Stimulated activated CD4-positive, alpha-beta T cell treated with anti-CD3 and anti-CD28 coated beads, Interleukin-15, amount 100 ng/mL, for 24 hours (primary cell): ENCODE measurements at places on chromosomes 7 and 10.

DNA sequence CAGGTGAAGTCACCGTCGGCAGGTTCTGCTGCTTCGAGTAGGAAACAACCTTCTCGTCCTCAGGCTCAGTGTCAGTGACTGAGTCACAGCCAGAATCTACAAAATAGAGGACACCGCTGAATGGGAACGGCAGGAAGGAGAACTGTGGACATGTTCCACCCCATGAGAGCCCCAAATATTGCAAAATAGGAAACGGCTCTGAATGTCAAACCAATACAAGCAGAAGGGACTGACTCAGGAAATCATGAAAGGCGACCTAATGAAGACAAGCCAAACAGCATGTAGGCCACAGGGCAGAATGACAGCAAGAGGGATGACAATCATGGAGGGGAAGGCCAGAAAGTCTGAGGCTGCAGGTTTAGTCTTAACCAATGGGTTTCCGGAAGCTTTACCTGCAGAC, 63.5 kb downstream of the PIK3AP1 start:
- no peak for DNase-seq

DNA sequence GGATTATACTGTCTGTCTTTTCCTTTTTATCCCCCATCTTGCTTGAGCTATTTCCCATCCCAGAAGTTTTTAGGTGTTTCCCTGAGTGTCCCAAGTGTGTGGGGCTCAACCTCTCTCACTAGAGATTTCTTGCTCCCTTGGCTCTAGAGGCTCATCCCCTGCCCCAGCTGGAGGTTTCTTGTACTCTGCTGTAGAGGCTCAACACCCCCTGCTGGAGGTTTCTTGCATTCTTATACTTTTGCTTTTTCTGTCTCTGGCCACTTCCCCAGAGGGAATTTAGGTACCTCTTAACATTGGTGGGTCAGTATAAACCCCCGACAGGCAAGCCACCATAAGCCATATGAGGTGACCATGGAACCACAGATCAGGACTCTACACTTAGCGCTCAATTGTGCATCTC, 114.2 kb upstream of the FAM3C start:
- DNase-seq: peak; percentile 17

DNA sequence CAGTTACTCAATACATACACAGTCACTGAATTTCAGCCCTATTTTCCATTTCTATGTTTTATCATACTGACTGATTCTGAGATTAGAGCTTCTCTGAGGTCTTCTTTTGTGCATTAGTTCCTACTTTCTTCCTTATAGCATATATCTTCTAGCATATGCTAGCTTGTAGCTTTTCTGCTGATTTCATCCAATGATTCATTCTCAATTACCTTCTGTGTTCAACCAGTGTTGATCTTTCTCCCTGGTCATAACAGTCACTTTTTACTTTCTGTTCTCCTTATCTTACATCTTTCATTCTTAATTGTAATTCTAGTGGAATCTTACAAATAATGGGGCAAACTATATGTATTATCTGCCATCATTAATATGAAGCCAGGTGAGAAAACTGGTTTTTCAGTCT, 159.5 kb upstream of the HGF start:
- DNase-seq: no peak

DNA sequence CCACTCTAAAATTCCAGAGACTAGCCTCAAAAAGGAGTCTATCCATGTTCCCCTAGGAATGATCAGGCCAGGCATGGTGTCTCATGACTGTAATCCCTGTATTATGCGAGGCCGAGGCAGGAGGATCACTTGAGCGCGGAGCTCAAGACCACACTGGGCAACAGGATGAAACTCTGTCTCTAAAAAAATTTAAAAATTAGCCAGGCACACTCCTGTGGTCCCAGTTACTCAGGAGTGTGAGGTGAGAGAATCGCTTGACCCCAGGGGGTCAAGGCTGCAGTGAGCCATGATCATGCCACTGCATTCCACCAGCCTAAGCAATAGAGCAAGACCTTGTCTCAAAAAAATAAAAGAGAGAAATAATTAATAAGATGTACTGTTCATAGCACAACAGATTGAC, 256.8 kb downstream of the KCND2 start:
- no peak for DNase-seq

- peak; percentile 9 for DNase-seq
Measured at GRCh38 chr7:27697861-27698430, 35.3 kb upstream of the HIBADH start.

DNA sequence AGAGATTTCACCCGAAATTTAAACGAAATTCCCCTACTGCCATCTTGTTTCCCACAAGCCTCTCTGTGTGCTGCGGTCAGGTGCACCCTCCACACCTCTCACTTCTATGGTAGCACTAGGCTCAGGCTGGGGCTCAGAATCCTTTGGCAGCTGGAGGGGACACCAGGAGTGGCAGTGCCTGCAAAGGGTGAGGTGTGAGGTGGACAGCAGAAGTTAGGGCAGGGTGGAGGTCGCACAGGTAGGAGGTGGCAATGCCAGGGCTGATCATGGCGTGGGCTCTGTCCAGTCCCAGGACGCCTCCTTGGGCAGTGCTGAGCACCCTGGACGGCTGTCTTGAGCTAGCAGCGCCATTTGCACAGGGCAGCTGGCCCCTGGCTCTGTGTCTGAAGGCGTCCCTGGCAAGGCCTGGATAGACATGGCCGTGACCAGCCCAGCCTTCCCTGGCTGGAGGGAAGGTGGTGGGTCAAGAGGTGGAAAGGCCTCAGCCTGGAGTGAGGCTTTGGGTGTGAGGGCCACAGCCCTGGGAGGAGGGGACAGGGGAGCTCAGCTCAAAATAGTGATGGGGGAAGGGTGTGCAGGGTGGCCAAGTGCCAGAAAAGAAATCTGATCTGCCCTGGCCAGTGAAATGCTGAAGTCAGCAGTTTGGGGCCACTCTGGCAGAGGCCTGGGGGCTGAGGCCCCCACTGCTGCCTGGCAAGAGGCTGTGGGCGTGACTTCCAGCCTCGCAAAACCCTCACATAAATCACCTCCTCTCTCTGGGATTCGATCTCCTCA, 40.0 kb downstream of the ZCCHC24 start:
- DNase-seq: no peak

- DNase-seq: no peak
Measured at GRCh38 chr10:13414855-13415254, 66.8 kb upstream of the SEPHS1 start.

DNA sequence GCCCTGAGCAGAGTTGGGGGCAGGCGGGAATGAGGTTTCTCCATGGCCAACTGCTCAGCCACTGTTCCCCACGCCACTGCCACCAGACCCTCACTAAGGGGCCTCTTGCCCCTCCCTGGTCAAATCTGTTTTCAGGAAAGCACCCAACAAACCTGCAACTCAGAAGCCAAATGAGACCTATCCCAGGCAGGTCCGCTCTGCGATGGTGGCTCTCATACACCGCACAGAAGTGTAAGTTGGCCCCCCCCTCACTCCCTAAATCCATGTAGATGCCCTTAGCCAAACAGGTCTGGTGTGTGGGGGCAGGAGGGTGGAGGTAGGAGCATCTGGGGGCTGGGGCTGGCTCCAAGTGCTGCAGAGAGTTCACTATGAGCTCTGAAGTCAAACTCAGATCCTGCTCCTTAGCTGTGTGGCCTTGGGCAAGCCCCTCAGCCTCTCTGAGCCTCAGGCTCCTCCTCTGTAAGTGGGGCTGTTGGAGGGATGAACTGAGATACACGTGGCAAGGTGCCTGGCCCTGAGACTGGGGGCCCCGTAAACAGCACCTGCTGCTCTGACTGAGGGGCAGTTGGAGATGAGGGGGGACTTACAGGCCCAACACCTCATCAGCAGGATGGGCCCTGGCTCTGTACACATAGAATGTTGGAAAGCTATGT, 1.1 kb downstream of the MMRN2 start:
- no peak for DNase-seq

- no peak for DNase-seq
Measured at GRCh38 chr7:94540428-94540827, 30.8 kb downstream of the CASD1 start.

DNA sequence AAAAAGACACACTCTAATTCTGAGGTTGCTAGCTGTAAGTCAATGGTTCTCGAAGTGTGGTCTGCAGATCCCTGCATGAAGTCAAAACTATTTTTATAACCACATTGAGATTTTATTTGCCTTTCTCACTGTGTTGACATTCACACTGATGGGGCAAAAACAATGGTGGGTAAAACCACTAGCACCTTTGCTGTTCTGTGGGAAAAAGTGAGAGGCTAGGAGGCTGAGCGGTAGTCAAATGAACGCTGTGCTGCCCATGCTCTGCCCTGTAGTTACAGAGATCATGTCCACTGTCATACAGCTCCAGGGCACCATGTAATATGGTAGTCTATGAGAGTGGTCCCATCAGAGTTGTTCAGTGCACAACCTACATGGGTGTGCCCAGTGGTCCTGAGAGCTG, 21.6 kb upstream of the PDCD4 start:
- no peak for DNase-seq

GRCh38 chr10:124390471-124391187, 28.1 kb downstream of the OAT start:
- DNase-seq: no peak

- no peak for DNase-seq
Measured at GRCh38 chr10:20891338-20891714, 5.8 kb downstream of the NEBL start.

DNA sequence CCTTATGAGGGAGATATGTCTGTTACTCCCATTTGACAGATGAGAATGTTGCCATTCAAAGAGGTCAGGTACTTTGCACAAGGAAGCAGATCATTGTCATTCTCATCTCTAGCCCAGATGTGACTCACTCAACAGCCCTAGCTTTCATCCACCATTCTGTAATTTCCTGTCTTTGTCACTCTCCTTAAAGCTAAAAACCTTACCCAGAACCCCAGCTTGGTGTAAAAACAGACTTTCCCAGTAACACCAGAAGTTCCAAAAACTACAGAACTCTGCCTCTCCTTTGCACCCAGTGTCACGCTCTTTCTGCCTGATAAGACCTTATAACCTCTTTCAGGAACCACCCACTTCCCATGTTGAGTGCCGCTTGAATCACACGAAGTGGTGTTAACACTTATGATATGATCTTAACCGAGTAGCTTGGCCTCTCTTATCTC, 89.1 kb upstream of the SP4 start:
- peak; percentile 72 for DNase-seq

- DNase-seq: no peak
Measured at GRCh38 chr7:133602291-133602690, 349.4 kb downstream of the EXOC4 start.

GRCh38 chr7:106331441-106332175, 46.8 kb upstream of the NAMPT start:
- DNase-seq: no peak

GRCh38 chr10:131588704-131589220, 277.2 kb upstream of the TCERG1L start:
- no peak for DNase-seq

DNA sequence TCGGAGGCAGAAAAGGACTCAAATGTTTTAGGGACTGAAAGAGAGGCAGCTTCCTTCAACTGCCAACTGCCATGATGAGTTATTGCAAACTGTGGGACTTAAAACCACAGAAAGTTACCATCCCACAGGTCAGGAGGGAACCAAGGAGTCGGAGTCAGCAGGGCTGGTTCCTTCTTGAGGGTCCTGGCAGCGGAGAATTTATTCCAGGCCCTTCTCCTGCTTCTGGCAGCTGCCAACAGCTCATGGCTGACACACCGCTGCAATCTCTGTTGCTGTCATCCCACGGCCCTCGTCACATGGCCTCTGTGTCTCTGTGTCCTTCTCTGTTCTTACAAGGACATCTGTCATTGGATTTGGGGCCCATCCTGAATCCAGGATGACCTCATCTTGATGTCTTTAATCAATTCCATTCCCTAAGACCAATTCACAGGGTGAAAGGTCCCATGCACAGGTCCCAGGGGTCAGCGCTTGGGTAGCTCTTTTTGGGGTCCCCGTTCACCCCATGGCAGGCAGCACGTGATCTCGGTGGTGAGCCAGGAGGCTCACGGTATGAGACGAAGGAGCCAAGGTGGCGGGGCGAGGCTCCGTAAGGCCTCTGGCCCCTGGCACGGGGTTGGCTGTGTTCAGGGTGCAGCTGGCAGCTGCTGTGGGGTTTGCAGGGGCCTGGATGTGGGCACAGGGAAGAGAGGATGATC, 27.4 kb upstream of the PSMG3 start:
- DNase-seq: no peak

GRCh38 chr7:44712012-44712411, 36.6 kb upstream of the ZMIZ2 start:
- no peak for DNase-seq

- DNase-seq: no peak
Measured at GRCh38 chr10:53748319-53748718, 975.7 kb upstream of the MBL2 start.

- no peak for DNase-seq
Measured at GRCh38 chr7:132307465-132307864, 268.8 kb downstream of the PLXNA4 start.

DNA sequence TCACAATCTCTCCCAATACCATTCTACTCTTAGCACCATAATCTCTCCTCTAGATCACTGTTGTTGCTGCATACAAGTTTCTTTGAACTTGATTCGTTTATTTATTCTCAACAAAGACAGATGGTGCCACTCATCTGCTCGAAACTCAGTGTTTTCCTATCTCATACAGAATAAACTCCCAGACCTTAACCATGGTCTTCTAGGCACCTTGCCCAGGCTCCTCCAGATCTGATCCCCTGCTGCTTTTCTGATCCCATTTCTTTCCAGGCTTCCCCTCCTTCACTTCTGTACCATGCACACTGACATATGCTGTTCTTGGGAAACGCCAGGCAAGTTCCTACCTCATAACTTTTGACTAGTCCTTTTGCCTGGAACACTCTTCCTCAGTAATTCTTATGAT, 645.7 kb downstream of the DNAJB9 start:
- DNase-seq: no peak

DNA sequence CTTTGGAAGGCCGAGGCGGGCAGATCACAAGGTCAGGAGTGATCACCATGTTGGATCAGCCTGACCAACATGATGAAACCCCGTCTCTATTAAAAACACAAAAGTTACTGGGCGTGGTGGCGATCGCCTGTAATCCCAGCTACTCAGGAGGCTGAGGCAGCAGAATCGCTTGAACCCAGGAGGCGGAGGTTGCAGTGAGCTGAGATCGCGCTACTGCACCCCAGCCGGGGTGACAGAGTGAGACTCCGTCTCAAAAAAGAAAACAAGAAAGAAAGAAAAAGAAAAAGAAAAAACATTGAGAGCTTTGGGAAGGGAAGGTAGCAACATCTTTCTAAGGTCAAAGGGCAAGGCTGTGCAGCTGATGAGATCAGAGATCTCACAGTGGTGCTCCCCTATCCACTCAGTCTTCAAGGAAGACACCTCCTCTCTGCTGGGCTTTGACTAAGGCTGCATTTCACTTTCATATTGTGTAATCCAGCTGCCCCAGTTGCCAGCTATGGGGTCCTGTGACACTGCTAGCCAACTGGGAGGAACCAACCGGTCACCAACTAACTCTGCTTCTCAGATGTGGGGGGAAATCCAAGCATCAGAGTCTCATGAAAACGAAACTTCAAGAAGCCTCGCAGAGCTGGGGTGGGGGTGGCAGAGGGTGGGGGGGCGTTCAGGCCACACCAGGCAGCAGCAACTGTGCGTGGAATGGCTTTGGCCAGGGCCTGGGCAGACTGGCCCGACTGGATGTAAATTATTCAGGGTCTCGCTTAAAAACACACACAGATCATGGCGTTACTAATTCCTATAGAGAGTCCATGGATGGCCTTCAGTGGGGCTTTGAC, 1.5 kb downstream of the IL15RA start:
- DNase-seq: peak; percentile 78
